Activated naive CD4-positive, alpha-beta T cell treated with anti-CD3 and anti-CD28 coated beads for 36 hours (primary cell): ENCODE measurements at places on chromosomes 1 and 21.
A peak's percentile ranks its signal among the peaks of the same experiment; 100 is the strongest.

GRCh38 chr1:167197692-167198091, 23.0 kb upstream of the POU2F1 start:
- no peak for DNase-seq

DNA sequence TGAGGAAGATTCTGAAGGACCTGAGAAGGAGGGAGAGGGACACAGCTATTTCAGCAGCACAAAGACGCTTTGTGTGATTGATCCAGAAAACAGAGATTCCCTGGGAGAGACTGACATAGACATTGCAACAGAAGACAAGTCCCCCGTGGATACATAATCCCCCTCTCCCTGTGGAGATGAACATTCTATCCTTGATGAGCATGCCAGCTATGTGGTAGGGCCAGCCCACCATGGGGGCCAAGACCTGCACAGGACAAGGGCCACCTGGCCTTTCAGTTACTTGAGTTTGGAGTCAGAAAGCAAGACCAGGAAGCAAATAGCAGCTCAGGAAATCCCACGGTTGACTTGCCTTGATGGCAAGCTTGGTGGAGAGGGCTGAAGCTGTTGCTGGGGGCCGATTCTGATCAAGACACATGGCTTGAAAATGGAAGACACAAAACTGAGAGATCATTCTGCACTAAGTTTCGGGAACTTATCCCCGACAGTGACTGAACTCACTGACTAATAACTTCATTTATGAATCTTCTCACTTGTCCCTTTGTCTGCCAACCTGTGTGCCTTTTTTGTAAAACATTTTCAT, 161.3 kb upstream of the SGIP1 start:
- DNase-seq = no peak

- DNase-seq = no peak
These were observed 33.1 kb upstream of the NPL start for GRCh38 chr1:182756423-182756822.

DNA sequence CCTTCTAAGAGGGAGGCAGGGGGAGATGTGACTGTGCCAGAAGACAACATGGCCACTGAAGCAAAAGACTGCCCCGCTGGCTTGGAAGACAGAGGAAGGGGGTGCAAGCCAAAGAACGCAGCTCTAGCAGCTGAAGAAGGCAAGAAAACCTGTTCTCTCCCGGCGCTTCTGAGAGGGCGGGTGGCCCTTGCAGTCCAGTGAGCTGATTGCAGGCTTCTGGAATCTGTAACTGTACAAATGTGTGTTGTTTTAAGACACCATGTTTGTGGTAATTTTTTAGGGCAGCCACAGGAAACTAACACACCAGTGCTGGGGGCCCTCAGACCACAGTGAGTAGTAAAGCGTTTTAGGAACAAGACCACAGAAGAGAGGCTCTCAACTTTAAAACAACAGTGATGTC, 47.0 kb downstream of the CD46 start:
- no peak for DNase-seq

DNA sequence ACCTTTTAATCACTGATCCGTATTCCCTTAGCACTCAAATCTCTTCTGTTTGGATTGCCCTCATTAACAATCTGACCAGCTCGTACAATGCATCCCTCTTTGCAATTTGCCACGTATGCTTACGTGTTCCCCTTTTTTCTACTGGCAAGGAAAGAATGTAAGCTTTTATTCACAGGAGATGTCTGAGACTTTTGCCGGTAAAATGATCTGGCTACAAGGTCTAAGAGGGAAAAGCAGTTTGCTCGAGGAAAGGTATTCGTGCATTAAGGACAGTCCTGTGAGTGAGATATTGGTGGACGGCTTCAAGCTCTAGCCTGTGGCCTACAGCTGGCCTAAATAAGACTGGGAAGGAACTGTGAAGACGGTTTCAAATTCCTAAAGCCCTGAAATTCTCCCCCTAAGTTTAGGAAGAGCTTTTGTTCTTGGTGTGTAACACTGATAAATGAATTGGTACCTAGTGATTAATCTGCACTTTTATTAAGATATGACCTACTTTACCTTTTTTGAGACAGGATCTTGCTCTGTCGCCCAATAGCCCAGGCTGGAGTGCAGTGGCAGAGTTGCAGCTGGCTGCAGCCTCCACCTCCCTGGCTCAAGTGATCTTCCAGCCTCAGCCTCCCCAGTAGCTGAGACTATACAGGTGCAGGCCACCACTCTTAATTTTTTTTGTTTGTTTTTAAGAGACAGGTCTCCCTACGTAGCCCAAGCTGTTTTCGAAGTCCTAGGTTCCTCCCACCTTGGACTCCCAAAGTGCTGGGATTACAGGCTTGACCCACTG, 895 bp upstream of the UBR4 start:
- DNase-seq = no peak

DNA sequence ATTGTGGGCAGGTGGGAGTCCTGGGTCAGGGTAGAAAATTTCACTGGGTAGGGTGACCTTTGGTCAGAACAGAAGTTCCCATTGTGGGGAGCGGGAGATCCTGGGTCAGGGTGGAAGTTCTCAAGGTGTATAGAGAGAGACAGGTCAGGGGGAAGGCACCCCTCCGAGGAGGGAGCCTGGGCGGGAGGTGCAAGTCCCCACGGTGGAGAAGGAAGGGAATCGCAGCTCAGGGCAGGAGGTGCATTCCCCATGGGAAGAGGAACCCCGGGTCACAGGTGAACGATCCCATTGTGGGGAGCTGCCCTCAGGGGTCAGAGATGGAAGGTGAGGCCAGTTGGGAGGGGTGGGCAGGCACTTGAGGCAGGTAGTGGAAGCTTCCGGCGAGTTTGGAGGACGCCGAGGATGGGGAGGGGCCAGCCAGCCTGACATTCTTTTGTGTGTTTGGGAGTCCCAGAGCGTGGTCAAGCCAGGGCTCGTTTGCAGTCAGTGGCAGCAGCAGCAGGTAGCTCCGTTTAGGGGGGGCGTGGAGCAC, 637 bp downstream of the LYPLA2 start:
- peak; percentile 43 for DNase-seq

- peak; percentile 75 for DNase-seq
These were observed 48.2 kb downstream of the RASSF5 start for GRCh38 chr1:206555473-206555935.

DNA sequence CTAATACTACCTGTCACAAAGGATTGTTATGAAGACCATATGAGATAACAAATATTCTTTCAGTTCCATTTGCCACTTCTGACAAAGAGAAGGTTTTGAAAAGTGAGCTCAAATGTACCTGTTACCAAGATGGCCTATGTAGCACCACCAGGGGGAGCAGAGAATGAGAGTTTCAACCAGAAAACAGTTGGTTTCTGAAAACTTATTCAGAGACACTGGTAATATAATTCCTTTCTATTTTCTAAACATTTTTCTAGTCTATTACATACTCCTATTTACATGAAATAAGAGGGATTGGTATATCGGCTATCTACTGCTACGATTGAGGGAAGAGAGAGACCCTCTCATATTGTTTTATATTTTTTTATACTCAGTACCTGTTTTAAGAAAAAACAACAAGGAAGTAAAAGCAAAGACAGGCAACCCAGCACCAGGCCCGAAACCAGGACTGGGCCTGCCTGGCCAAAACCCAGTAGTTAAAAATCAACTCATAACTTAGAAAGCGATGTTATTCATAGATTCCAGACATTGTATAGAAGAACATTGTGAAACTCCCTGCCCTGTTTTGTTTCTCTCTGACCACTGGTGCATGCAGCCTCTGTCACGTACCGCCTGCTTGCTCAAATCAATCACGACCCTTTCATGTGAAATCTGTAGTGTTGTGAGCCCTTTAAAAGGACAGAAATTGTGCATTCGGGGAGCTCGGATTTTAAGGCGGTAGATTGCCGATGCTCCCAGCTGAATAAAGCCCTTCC, 48.3 kb downstream of the IL23R start:
- peak; percentile 82 for DNase-seq

DNA sequence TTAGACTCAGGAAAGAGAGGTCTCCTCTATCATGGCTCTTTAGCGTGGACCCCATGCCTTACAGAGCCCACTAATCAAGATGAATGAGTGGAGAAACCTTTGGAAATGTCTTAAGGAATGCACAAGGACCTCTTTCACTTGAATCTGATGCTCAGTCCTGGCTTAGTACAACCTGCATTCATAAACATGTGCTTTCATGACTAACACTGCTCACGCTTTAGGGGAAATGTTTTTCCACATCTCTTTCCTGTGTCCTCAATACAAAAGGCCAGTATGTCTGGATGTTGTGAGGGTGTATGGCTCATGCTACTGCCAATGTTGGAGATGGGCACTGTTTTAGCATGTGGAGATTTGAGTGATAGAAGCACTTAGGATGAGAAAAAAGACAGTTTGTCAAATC, 14.2 kb upstream of the GNG12 start:
- no peak for DNase-seq

DNA sequence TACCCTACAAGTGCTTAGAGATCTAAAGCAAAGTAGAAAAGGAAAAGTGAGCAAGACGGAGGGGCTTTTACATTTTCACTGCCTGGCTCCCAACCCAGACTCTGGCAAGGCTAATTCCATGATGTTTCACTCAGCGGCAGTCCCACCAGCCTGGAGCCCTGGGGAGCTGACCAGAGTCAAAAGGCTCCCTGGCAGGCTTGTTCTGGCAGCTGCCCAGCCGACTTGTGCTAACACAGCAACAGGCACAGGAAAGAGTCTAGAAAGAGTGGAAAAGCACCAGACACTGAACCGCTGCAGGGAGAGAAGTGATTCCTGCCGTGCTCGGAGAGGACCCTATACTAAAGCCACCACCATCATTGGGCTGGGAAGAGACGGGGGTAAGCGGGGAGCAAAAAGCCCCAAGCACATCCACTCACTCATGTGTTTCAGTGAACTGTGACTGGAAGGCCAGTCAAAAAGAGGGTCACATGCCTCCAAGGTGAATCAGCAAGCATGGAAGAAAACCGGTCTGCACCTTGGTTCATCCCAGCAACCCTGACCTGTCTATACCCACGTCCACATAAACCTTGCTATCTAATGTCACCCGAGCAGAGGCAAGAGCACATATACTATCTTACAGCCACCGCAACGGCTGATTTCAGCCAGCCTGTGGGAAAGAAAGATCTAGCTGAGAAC, 8.0 kb downstream of the SMIM12 start:
- DNase-seq = no peak

GRCh38 chr1:184743062-184743756, 11.4 kb downstream of the EDEM3 start:
- DNase-seq = peak; percentile 18

DNA sequence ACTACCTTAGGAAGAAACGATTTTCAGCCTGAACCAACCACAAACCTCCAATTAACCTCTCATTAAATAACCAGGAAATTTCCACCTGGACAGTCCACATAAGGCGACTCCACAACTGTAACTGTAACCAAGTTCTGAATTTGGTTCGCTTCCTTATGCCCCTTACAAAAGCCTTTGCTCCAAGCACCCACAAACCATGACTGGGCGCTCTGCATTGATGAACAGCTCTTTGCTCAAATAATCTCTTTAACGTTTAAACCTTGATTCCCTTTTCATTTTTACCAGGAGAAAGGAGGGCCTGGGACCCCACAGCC, 38.2 kb upstream of the ZNF124 start:
- DNase-seq = no peak

DNA sequence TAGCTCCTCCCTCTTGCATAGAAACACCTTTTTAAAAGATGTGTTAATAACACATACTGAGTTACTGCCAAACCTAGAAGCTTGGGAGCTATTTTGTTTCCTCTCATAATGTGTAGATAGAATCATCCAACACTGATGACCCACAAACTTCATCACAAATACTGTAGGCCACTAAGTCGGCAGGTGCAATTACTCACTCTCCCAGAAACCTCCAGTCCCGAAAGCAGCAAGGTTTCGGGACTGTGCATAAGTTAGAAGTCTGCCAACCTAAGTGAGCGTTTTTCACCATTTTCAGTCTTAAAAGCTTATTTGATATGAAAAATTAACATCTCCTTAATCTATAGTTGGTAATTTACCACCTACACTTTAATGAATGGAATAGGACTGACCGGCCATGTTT, 32.0 kb downstream of the C1orf198 start:
- DNase-seq = no peak

- DNase-seq = no peak
These were observed 24.8 kb upstream of the GFI1 start for GRCh38 chr1:92511541-92511940.

DNA sequence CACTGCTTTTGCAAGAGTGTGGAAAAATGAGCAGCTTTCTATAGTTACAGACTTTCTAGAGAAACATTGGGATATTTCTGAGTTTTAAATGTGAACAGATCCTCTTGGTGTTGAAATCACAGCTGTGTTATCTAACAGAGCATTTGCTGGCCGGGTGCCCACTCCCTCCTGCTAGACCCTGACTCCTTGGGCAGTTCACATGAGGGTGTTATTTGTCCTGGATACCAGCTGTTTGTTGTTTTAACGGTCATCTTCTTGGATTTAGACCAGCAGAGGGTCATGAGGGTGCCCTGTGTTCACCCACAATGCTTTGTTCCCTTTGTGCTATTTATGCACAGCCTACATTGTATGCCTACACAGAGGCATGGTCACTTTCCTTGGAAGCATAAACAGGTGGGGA, 67.1 kb downstream of the CENPF start:
- DNase-seq = no peak

- DNase-seq = no peak
These were observed 28.5 kb downstream of the PALMD start for GRCh38 chr1:99674115-99675064.

DNA sequence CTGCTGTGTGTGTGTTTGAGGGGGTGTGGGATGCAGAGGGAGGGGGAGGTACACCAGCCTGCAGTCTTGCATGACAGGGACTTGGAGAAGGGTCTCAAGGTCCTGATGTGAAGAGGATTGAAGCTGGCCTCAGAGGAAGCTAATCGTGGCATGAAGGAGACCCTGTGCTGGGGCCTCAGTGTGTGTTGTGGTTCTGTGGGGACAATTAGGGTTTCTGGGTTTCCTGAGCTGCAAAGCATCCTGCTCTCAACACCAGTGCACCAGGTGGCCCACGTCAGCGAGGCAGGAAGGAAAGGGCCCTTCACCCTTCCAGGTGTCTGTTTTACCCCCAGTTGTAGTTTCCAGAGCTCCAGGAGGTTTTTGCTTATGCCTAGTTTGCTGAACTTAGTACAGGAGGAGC, 52.8 kb downstream of the TENT5C start:
- peak; percentile 86 for DNase-seq

DNA sequence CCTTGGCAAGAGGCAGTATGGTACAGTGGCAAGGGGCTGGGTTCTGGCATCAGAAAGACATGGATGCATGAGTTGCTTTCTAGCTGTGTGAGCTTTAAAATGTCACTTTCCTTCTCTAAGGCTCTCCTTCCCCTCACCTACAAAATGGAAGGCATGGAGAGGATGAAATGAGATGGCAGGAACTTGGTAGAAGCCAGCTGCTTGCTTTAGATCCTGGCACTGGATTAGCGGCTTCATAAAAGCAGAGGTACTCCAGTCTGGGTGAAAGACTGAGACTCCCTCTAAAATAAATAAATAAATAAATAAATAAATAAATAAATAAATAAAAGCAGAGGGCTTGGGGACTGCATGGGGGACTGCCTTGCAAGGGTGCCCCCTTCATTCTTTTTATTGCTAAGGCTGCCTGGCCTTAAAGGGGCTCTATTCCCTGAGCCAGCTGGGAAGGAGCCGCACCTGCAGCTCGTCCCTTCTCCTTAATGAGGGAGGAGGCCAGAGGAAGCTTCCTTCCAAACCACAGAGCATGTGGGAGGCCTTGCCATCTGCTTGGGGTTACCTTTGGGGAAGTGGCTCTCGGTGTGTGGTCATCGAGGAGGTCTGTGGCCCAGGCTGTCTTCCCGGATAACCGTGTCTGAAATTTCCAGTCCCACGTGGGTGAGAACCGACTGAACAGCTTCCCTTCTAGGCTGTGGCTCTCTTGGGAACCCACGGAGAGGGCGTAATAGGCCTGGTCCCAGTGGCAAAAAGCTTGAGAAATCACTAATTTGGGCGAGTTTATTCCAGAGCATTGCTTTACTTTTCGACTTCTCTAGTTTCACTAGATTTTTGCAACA, 2.0 kb upstream of the ATP13A2 start:
- no peak for DNase-seq

- DNase-seq = no peak
These were observed 7.1 kb upstream of the PLEKHM2 start for GRCh38 chr1:15676688-15677661.
